Activated T-cell treated with anti-CD3 and anti-CD28 coated beads, Interleukin-2, amount 50 U/mL, for 1 hour (primary cell): ENCODE measurements at places on chromosomes 5 and 9.

- no peak for DNase-seq
These were observed 206.3 kb downstream of the BNC2 start for GRCh38 chr9:16664211-16664610.

DNA sequence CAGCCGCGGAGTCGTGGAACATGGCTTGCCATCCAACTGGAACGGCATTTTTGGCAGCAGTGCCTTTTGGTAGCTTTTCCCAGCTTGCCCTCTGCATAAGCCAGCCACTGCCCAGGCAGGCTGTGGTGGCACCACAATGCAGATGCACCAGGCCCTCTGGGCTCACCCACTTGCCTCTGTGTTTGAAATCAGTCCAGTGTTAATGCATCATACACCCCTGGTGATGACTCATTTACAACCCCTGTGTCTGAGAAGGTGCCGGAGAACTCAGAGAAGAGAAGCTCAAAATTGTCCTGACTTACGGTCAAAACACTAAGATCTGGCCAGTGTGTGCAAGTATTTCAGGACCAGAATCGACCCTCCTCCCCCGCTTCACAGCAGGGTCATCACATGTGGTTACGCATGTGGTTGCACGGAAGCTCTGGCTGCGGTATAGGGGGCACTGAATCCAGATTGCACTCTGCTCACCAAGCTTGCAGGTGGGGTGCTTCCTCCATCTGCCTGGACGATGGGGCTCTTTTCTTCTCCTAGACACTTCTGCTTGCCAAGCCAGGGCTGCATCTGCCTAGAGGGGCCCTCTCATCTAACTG lies 66.5 kb upstream of the SMIM15 start:
- no peak for DNase-seq

GRCh38 chr5:31161781-31162181 lies 31.7 kb upstream of the CDH6 start:
- no peak for DNase-seq

DNA sequence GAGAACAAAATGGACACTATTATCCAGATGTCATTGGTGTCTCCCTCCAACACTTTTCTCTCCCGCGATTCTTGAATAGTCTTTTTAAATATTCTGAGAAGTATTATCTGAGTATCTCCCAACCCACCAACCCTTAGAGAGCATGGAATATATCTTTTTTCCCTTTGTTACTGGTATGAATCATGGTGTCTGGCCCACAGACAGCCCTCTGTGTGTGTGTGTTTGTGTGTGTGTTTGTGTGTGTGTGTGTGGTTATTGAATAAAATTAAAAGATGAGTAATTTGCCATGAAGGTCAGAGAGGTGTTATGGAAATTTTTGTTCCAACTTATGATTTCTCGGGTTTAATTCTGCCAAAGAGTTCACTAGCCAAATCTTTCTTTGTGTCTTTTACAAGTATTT lies 47.7 kb downstream of the CAMK4 start:
- DNase-seq = no peak

- no peak for DNase-seq
These were observed 60.5 kb downstream of the CTSL start for GRCh38 chr9:87786423-87786822.

GRCh38 chr5:175288048-175288621 lies 155.8 kb downstream of the DRD1 start:
- no peak for DNase-seq

GRCh38 chr9:129484352-129485000 lies 136.4 kb downstream of the C9orf50 start:
- DNase-seq = no peak

- DNase-seq = no peak
These were observed 74.5 kb upstream of the TBCA start for GRCh38 chr5:77850536-77851175.

- no peak for DNase-seq
These were observed 47.3 kb upstream of the CEP78 start for GRCh38 chr9:78188594-78188993.

- DNase-seq = no peak
These were observed 26.5 kb downstream of the SNX18 start for GRCh38 chr5:54544044-54544443.

- no peak for DNase-seq
These were observed 51.5 kb upstream of the NKD2 start for GRCh38 chr5:956941-957747.

DNA sequence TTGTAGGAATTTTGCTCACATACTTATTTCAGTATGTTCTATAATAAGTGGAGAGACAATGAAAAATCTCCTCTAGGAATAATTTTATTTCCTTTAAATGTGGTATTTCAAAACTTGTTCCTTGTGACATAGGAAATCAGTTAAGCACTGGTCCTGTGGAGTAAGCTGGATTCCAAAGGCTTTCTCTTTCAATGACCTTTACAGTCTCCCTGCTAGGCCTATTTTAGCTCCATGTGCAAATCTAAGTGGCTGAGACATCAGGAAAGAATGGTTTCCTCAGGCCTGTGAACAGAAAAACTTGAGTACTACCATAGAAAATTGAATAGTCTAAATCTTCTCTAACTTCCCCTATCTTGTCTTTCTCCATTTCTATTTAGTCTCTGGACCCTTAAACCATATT lies 514.2 kb upstream of the TLE4 start:
- no peak for DNase-seq

- no peak for DNase-seq
These were observed 157.3 kb downstream of the KIAA0825 start for GRCh38 chr5:94461131-94461530.

DNA sequence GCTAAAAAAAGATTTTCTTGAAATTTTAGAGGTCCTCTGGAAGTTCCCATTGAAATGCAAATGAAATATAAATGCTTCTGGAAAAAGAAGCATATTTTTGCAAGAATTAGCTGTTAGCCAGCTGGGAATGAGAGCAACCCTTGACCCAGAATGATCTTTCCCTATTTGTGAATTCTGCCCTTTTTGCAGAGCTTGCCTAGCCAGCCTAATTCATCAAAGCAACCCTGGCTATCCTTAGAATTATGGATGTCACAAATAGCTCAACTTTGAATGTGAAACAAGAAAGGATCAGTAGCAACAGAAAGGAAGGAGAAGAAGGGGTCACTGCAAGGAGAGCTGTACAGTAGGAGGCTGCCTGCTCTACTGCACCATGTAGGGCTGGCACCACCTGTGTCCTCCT lies 345.9 kb downstream of the EFNA5 start:
- DNase-seq = no peak

GRCh38 chr5:130773813-130774212 lies 391.2 kb downstream of the HINT1 start:
- no peak for DNase-seq

GRCh38 chr9:109328978-109329637 lies 8.2 kb upstream of the EPB41L4B start:
- DNase-seq = no peak

- no peak for DNase-seq
These were observed 11.7 kb downstream of the SPIN1 start for GRCh38 chr9:88399966-88400365.

GRCh38 chr9:77764894-77765780 lies 117.0 kb upstream of the GNA14 start:
- DNase-seq = no peak

DNA sequence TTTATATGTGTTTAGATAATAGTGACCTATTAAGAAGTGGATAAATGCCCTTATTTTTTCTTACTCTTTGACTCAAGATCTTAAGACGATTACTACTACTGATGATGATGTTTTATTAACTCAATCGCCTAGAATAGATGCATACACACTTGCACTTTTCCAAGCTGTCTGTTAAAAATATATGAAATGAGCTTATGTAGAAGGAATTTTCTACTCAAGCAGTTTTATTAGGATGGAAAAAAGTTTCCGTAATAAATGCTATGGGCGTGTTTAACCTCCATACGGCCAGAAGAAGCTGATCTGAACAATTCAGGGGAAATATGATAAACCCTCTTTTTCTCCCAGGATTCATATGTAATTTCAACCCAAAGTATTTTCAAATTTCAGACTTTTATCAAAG lies 455.7 kb upstream of the MPDZ start:
- no peak for DNase-seq

DNA sequence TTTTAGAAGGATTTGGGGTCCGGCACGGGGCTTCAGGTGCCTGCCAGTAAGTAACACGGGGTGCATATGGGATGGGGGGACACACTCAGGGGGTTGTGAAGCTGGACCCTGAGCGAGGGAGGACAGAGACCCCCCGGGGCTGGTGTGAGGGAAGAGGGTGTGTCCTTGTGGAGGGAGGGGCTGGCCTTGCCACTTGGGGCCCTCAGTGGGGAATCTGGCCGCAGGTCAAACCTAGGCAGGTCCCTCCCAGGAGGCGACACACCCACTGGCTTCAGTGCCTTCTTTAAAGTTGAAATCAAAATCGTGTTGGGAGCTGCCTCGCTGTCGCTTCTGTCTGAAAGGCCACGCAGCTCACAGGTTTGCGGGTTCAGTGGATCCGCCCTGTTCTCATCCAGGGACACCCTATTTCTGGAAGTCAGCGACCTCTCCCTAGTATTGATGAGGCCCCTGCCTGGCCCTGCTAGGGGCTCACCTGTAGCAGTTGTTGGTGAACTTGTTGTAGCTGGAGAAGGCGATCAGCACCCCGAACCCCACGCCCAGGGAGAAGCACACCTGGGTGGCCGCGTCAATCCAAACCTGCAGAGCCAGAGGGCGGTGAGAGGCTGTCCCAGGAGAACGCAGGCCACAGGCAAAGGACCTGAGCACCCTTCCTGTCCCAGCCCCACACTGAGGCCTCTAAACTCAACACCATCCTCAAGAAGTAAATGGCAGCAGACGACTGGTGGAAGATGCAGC lies 29.4 kb downstream of the SLC6A3 start:
- DNase-seq = peak; percentile 4

DNA sequence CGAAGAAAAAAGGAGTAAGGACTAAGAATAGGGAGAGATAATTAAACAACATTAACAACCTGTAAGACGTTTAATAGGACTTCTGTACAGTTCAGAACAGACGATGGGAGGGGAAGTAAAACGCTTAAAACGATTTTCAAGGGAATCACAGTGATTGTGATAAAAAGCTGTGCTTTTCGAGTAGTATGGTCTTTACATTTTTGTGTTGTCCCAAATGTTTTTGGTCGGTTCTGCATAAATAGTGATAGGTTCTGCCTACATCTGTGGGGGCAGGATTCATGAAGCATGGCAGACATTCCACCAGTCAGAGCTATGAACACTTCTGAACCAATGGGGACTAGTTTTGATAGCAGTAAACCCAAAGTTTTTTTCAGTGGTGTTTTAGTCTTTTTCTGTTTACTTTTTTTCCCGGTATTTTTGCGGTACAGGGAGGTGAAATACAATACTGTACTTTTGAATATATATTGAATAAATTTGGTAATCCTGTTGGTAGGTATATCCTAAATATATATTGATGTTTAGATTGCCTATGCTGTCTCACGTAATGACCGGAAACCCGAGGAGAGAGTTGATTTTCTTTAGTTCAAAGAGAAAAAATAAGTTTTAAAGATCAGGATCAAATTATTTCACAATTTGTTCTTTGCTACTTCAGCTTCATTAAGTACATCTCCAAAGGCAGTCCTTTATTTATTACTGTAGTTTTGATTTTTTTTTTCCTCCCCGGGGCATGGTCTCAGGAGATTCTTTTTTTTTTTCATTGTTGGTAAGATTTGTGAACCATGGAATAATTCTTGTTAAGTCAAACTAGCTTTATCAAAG lies 1.3 kb downstream of the ERBIN start:
- DNase-seq = no peak

DNA sequence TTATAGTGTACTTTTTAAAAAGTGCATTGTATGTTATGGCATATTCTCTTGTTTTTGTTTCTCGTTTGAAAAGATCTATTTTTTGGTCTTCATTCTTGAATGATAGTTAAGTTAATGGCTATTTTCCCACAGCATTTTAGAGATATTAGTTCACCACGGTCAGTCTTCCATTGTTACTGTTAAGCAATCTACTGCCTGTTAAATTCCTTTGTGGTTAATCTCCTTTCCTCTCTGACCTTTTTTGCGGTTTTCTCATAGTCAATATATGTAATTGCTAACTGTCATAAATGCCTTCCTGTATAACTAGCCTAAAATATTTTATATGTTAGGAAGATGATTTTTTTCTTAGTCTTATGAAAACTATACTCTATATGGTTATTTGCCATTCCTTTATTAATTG lies 250.8 kb upstream of the FBXL7 start:
- no peak for DNase-seq

DNA sequence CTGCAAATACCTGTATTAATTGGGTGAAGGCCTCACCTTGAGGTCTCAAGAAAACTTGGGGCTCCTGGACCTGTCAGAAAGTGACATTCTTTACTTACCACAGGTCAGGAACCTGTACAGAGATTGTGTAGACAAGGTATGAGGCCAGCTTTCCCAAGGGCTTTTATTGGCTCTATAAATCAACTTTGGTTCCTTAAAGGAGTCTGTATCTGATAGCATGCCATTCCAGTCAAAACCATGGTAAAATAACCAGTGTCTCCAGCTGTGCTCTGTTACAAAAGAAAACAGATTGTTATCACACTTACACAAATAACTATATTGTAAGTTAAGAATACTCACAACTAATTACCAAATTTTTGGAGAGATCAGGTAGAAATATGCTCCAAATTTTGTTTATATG lies 64.5 kb downstream of the COL15A1 start:
- DNase-seq = no peak

GRCh38 chr5:81835814-81836367 lies 85.0 kb upstream of the SSBP2 start:
- no peak for DNase-seq

DNA sequence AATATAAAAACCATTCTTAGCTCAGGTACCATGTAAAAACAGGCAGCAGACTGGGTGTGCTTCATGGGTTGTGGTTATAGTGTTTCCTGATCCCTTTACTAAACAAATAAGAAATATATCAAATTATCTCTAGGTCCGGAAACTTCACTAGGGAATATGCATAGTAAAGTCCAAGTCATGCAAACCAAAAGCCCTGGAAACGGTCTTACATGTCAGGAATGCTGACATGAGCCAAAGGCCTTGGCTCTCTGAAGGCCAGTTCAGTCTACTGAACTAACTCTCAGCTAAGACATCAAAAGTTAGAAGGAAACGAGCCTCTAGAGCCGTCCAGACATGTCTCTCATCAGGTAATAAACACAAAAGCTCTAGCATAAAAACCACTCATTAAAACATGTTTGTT lies 778.9 kb upstream of the ZNF608 start:
- DNase-seq = no peak

- DNase-seq = peak; percentile 82
These were observed 49.6 kb upstream of the FOXE1 start for GRCh38 chr9:97803167-97804058.

- no peak for DNase-seq
These were observed 40.8 kb downstream of the FAM78A start for GRCh38 chr9:131235480-131235851.

DNA sequence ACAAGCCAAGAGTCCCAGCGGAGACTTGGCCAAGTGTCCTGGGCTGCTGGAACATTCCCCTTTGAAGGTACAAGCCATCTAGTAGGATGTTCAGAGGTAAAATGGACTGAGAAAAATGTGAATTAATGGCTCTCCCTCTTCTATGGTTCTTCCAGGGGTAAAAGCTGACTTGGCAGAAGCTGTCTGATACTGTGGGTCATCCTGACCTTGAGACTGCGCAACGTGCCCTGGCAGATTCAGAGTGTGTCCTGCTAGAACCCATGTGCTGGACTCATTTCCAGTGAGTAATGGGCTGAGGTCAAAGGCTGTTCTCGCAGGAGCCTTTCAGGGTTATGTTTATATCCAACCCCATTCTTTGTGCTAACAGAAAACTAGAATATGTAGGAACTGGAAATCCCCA lies 423.0 kb upstream of the CD180 start:
- no peak for DNase-seq
